ENCODE measurements at places on chromosomes 16 and 17. TPM values are rescaled to one million over a fixed set of nuclear protein-coding genes. Genes with fewer than 3 reads are reported as not detected.

Gene PRSS8
- total RNA-seq: 23.4 TPM

Gene CHD9
- total RNA-seq: 19.5 TPM

DNA sequence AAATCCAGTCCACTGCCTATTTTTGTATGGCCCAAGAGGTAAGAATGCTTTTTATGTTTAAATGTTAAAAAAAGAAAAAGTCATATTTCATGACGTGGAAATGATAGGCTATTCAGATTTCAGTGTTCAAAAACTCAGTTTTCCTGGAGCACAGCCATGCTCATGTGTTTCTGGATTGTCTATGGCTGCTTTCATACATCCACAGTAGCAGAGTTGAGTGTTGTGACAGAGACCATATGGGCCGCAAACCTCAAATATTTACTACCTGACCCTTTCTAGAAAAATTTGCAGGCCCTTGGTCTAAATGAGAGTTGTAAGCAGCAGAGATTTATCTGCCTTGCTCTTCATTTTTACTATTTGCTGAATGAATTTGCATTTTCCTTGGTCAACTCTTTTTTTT is 264.1 kb downstream of the CBLN1 start:
- no peak for DNase-seq

GRCh38 chr17:4009186-4009785 is 45.0 kb upstream of the ATP2A3 start:
- DNase-seq: no peak
